Transverse colon (tissue), 4 donors: ENCODE measurements at places on chromosomes 5 and 9. TPM values are rescaled to one million over a fixed set of nuclear protein-coding genes. Genes with fewer than 3 reads are reported as not detected.

DNA sequence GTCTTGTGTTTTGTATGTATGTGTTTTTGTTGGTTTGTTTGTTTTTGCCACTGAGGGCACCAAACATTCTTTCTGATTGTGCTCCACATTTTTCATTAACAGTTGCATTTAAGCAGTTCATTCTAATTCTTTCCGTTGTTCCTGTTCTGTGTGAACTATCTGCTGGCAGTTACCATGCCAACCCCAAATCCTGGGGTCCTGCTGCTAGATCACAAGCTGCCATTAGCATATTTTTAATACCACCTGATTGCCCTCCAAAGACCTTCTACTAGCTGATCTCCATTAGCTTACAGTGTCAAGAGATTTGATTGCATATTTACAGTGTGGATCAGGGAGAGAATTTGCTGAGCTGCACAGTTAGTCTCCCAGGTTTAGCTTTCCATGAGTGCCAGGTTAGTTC lies 40.6 kb upstream of the STARD4 start:
- DNase-seq: no peak

DNA sequence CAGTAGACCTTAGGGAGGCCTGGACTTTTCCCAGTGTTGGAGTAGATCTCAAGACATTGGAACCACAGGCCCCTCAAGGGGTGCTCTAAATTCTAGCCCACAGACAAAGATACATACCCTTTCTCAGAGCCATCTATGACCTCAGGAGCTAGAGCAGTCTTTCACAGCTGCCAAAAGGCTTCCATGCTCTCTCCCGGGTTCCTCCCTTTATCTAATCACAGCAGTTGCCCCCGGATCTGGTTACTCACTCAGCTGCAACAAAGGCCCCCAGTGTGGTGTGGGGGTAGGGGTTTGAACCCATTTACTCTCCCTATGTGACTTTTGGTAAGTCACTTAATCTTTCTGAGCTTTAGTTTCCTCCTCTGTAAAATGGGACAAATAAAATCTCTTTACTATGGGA lies 27.0 kb downstream of the POU4F3 start:
- no peak for DNase-seq

Gene ALDH1A1
- total RNA-seq: 566 TPM

DNA sequence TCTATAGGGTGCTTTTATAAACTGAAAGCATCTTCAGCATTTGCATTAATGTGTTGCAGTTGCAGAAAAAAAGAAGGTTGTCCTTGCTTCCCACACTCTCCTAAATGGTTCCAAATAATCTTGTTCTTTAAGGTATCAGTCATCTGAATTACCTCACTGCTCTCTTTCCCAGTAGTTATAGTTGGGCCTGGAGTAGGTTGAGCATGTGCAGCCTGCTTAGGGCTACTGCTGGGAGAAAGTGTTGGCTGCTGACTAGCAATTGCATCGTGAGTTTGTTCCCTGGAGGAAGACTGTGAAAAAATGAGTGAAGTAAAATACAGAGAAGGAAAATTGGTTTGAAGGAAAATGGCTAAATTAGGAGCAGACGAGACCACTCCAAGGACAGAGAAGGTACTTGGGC lies 74.5 kb downstream of the PRR16 start:
- DNase-seq: no peak

GRCh38 chr5:59891962-59892643 lies 1.4 kb downstream of the PDE4D start:
- DNase-seq: no peak

- DNase-seq: no peak
Measured at GRCh38 chr5:158855510-158855909, 244.2 kb downstream of the EBF1 start.

Gene RNF183
- 0.95 TPM for total RNA-seq

Gene CDKN2B
- 201 TPM for total RNA-seq

DNA sequence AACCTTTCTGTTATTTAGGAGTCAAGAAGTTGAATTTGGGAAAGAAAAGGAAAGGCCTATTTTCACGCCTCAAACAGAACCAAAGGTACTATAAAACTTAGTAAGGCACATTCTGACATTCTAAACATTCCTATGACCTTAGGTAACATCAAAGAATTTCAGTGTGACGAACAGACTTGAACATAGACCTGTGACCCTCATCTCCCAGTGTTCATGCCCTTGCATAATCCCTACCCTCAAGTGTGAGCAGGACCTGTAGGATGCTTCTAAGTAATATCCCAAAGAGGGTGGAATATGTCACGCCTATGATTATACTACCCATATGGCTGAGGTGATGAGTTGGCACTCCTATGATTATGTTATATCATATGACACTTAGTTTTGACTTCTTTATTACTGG lies 540.9 kb downstream of the KIF4B start:
- no peak for DNase-seq

DNA sequence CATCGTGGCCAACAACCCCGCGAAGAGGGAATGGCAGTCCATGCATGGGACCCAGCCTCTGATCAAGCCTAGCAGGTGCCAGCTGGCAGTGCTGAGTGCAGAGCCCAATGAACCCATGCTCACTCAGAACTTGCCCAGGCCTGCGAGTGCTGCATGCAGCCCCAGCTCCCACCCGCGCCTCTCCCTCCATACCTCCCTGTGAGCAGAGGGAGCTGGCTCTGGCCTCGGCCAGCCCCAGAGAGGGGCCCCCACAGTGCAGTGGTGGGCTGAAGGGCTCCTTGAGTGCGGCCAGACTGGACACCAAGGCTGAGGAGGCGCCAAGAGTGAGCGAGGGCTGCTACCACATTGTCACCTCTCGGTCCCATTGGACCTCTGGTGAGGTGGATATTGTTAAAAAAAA lies 32.6 kb upstream of the NPR3 start:
- no peak for DNase-seq

GRCh38 chr9:111393971-111394370 lies 63.9 kb upstream of the OR2K2 start:
- DNase-seq: no peak

GRCh38 chr5:2003690-2004365 lies 121.1 kb upstream of the IRX4 start:
- DNase-seq: no peak

DNA sequence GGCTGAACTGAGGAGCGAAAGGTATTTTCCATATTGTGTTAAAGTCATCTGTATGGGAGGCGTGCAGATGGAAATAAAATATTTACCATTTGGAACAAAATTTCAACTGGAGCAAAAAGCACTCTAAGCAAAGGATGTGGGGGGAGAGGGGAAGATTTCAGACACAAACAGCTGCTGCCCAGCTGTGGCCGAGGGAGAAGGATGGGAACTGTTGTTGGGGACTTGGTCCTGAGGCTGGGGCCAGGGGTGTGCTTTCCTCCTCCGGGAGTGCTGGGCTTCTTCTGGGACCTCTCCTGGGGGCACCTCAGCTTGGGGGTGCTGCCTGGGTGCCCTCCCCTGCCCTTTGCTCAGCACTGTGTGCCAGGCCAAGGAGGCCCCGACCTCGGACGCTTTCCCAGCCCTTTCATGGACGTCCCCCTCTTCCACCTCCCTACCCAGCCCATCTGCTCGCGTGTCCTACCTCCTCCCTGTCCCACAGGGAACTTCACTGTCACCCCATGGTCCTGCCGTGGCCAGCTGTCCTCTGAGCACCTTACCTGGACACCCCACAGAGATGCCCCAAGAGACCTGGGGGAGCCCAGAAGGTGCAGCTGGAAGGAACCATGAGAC lies 101.9 kb upstream of the COL5A1 start:
- DNase-seq: no peak

Gene TEX48
- not detected for total RNA-seq

DNA sequence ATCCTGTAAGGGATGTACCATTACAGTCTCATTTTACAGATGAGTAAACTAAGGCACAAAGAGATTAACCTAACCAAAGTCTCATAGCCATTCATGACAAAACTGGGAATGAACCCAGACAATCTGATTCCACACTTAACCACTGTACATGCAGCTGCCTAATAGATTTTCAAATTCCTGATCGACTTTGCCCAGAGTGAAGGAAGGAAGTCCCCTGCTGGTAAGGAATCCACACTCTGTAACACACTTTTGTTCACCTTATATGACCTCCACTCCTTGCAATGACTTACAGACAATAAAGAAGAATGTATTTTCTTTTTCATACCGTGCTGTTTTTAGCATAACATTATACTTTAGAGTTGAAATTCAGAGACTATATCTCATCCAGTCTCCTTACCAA lies 31.3 kb upstream of the PLPP6 start:
- DNase-seq: no peak

Gene HAUS6
- 7.5 TPM for total RNA-seq

Gene AK1
- total RNA-seq: 24.7 TPM
